ENCODE measurements at places on chromosomes 2 and 18.
A peak's percentile ranks its signal among the peaks of the same experiment; 100 is the strongest.

GRCh38 chr2:32851777-32852439, 94.8 kb upstream of the LTBP1 start:
- DNase-seq = no peak
- no peak overlapping the region for H3K27ac ChIP-seq
- no peaks in the 10 kb centered on the region for H3K36me3 ChIP-seq
- H3K4me1 ChIP-seq = no peaks in the 10 kb centered on the region

- H3K4me1 ChIP-seq = no peaks in the 10 kb centered on the region
- H3K4me3 ChIP-seq = no peak overlapping the region
- no peak for DNase-seq
- no peak overlapping the region for H3K27ac ChIP-seq
- H3K27me3 ChIP-seq = peaks cover 6% of the 10 kb centered on the region
Measured at GRCh38 chr2:219199470-219200211, 6.9 kb upstream of the ZFAND2B start.

GRCh38 chr18:37249895-37250618, 315.5 kb downstream of the CELF4 start:
- H3K27ac ChIP-seq = no peak overlapping the region
- H3K4me3 ChIP-seq = no peak overlapping the region
- no peaks in the 10 kb centered on the region for H3K36me3 ChIP-seq
- peaks cover 55% of the 10 kb centered on the region for H3K27me3 ChIP-seq
- no peak for DNase-seq

GRCh38 chr2:100393362-100393761, 24.1 kb downstream of the CHST10 start:
- DNase-seq = no peak
- H3K27ac ChIP-seq = peak overlapping the region; percentile 97
- H3K4me3 ChIP-seq = no peak overlapping the region
- H3K4me1 ChIP-seq = peaks cover 43% of the 10 kb centered on the region

DNA sequence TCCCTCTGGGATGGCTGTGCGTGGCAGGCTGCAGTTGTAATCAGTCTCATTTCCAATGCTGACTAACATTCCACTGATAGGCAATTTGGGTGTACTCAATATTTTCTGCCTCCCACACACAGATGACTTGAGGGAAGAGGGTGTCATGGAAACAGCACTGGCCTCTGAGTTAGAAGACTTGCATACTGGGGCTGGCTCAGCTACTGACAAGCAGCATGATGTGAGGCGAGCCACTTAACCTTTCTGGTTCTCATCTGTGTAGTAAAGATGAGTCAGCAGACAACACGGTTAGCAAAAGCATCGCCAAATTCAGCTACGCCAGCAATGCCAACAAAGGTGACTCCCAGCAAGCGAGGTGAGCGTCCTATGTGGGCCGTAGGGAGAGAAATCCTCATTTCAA, 73.5 kb downstream of the COLEC12 start:
- no peak overlapping the region for H3K27ac ChIP-seq
- no peaks in the 10 kb centered on the region for H3K4me1 ChIP-seq
- peaks cover 5% of the 10 kb centered on the region for H3K27me3 ChIP-seq
- no peak overlapping the region for H3K4me3 ChIP-seq

GRCh38 chr2:71882949-71883472, 264.7 kb downstream of the CYP26B1 start:
- no peak for DNase-seq
- H3K27me3 ChIP-seq = peaks cover 2% of the 10 kb centered on the region
- H3K27ac ChIP-seq = no peak overlapping the region
- no peaks in the 10 kb centered on the region for H3K4me1 ChIP-seq
- no peaks in the 10 kb centered on the region for H3K36me3 ChIP-seq

GRCh38 chr2:120572226-120572625, 163.4 kb upstream of the GLI2 start:
- no peak overlapping the region for H3K27ac ChIP-seq
- peaks cover 12% of the 10 kb centered on the region for H3K27me3 ChIP-seq
- no peaks in the 10 kb centered on the region for H3K4me1 ChIP-seq
- no peak overlapping the region for H3K4me3 ChIP-seq

DNA sequence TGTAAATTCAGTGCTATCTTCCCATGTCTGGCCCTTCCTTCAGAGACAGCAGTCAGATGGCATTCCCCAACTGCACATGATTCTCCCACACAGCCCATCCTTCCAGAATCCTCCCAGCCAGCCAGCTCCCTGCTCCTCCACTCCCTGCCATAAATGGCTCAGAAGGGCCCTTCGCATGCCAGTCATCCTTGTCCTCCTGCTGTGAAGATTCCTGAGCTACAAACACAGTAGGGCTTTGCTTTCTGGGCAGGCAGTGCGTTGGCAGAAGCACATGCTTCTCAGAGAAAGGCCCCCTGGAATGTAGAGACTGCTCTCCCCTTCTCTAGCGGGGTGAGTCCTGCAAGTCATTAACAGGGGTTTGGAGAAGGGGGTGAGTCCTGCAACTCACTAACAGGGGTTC, 71.9 kb downstream of the TEX51 start:
- no peaks in the 10 kb centered on the region for H3K4me1 ChIP-seq
- DNase-seq = no peak
- no peaks in the 10 kb centered on the region for H3K36me3 ChIP-seq
- peaks cover 54% of the 10 kb centered on the region for H3K27me3 ChIP-seq
- no peak overlapping the region for H3K27ac ChIP-seq
- no peak overlapping the region for H3K4me3 ChIP-seq

GRCh38 chr2:98295275-98295674, 51.0 kb upstream of the CNGA3 start:
- H3K4me3 ChIP-seq = no peak overlapping the region
- H3K27me3 ChIP-seq = peaks cover 13% of the 10 kb centered on the region
- no peak for DNase-seq
- no peaks in the 10 kb centered on the region for H3K4me1 ChIP-seq
- no peaks in the 10 kb centered on the region for H3K36me3 ChIP-seq
- H3K27ac ChIP-seq = no peak overlapping the region

- H3K27me3 ChIP-seq = peaks cover 8% of the 10 kb centered on the region
- no peaks in the 10 kb centered on the region for H3K36me3 ChIP-seq
- H3K4me3 ChIP-seq = no peak overlapping the region
Measured at GRCh38 chr18:46411867-46412690, 244.9 kb downstream of the LOXHD1 start.

GRCh38 chr2:3065928-3066327, 311.7 kb downstream of the EIPR1 start:
- H3K27ac ChIP-seq = no peak overlapping the region
- no peaks in the 10 kb centered on the region for H3K4me1 ChIP-seq
- DNase-seq = no peak
- peaks cover 1% of the 10 kb centered on the region for H3K27me3 ChIP-seq

GRCh38 chr2:10688921-10689807, 611 bp downstream of the NOL10 start:
- DNase-seq = no peak
- peaks cover 10% of the 10 kb centered on the region for H3K4me1 ChIP-seq
- no peak overlapping the region for H3K27ac ChIP-seq
- H3K27me3 ChIP-seq = no peaks in the 10 kb centered on the region

DNA sequence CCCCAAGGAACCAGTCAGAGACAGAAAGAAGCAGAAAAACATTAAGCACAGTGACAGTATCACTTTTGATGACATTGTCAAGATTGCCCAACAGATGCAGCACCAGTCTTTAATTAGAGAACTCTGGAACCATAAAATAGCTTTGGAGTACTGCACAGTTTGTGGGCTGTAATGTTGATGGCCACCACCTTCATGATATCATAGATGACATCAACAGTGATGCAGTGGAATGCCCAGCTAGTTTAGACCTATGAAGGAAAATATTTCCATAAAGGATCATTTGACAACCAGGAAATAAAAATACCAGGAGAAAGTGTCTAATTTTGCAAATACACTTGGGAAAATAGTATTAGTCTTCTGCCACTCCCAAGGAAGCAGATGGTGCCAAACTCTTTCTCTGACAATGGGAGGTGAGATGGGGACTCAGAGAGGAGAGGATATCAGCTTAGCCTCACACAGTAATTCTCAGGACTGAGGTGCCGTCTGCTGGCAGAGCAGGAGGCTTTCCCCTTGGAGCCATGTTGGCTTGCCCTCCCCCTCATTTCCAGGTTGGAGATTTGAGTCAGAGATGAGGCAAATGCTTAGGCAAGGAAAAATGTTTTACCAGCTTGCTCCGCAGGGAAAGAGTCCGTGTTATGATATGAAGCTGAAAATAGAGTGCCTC, 107.5 kb upstream of the CELF4 start:
- H3K27me3 ChIP-seq = no peaks in the 10 kb centered on the region
- no peak overlapping the region for H3K4me3 ChIP-seq
- H3K36me3 ChIP-seq = no peaks in the 10 kb centered on the region
- H3K4me1 ChIP-seq = no peaks in the 10 kb centered on the region
- DNase-seq = no peak

DNA sequence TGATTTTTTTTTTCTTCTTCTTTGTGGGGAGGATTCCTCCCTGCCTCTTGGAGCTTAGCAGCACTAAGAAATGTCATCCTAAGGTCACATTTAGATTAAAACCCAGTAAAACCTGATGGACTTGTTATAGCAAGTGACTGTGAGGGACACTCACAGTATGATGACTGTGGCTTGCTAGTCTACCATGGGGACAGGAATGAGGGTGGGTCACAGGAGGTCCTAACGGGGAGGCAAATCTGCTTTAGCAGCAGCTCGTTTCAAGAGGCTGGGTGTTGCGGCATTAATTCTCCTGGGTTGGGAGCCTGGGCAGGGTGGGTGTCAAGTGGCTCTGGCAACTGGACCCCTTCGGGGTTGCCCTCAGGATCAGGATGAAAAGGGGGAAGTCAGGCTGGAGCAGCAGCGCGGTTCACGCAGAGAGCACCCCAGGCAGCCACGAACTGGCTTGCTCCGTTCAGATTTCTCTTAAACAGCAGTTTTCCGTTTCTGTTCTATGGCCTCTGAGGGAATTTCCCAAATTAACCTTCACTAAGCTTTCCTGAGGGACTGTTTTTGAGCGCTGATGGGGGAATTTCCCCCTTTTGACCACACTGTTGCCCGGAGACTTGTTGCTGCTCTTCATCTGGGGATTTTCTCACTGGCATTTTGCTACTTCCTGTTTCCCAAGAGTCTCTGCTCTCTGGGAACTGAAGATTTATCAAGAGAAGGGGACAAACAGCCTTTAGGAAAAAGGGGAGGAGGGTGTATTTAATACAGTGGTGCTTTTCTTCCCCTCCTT, 59.8 kb upstream of the PELI1 start:
- no peaks in the 10 kb centered on the region for H3K27me3 ChIP-seq
- DNase-seq = peak; percentile 42
- H3K4me1 ChIP-seq = peaks cover 72% of the 10 kb centered on the region

DNA sequence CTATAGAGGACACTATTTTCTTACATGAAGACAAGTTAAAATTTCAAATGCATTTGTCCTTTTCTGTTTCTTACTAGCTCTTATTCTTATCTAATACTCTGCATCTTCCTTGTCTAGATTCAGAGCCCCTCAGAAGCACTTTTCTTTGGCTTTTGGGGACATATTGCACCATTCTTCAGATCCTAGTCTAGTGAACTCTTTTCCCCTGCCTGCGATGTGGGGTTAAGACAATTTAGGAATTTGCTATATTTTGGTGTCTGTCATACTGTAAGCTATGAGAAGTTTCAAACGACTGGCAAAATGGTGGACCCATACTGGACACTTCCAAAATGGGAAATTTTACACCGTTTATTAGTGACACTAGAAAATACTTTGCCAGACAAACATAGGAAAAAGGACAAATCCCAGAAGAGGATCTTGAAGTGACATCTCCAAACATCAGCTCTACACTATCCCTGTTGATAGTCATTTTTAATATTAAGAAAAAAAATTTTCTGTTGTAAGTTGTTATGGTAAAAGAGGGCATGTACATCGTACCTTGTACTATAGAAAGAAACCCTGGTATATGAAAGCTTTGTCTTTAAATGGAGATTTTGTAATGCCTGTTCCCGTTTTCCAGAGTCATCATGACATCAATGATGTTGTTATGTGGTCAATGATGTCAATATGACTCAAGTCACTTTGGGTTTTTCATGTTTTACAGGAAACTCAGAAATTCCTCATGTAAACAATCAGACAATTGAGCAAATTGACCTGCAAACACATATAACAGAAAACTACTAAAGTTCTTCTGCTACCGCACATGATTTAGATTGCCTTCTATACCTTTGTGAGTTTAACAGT, 4.4 kb upstream of the KYNU start:
- peak overlapping the region; percentile 55 for H3K4me3 ChIP-seq
- H3K27ac ChIP-seq = peak overlapping the region; percentile 72
- H3K36me3 ChIP-seq = no peaks in the 10 kb centered on the region
- H3K4me1 ChIP-seq = peaks cover 70% of the 10 kb centered on the region
- DNase-seq = no peak

DNA sequence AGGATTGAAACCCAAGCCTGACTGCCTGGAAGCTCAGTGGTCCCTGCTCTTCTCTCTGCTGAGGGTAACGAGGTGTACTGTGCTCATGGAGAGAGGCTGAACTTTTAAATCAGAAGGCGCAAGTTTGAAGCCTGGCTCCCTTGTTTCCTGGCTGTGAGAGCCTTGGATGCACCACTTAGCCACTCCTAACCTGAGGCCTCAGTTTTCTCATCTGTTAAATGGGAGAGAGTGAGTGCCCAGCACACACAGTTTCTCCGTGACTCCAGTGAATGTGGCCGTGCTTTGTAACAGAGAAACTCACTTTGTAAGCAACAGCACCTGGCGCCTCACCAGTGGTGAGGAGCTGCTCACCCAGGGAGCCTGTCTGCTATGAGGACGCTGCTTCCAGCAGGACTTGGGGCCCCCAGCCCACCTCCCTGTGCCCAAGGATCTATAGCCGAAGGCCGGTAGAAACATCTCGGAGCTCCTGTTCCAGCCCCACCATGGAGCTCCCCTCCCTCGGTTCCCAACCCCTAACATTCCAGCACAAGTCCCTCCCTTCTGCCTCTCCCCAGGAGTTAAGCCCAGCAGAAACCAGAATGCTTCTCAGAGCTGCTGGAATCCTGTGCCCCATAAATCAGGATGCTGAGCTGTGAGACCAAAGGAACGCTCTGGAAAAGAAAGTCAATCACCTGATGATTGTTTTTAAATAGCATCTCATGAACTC, 20.3 kb upstream of the KCNK3 start:
- H3K27ac ChIP-seq = no peak overlapping the region
- H3K36me3 ChIP-seq = no peaks in the 10 kb centered on the region
- DNase-seq = no peak

- no peak overlapping the region for H3K27ac ChIP-seq
- H3K36me3 ChIP-seq = no peaks in the 10 kb centered on the region
- no peaks in the 10 kb centered on the region for H3K27me3 ChIP-seq
- peaks cover 3% of the 10 kb centered on the region for H3K4me1 ChIP-seq
- no peak overlapping the region for H3K4me3 ChIP-seq
- DNase-seq = no peak
Measured at GRCh38 chr2:207887500-207887899, 117.8 kb upstream of the FZD5 start.

DNA sequence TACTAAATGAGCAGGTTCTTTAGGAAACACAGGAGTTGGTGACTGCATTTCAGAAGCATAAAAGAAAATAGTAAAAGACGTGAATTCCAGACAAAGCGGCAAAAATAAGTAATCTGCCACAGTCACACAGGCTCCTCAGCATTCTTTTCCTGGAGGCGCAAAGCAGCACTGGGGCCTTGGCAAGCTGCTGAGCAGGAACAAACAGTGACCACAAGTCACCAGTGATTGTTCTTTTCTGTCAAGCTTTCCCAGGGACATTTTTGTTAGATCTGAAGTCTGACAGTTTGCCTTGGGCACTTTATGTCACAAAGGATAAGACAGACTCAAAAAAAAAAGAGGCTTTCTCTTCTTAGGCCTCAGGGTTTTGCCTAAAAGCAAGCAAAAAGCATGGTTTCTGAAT, 216.2 kb downstream of the CDH20 start:
- peaks cover 5% of the 10 kb centered on the region for H3K27me3 ChIP-seq
- H3K4me3 ChIP-seq = no peak overlapping the region
- no peak overlapping the region for H3K27ac ChIP-seq
- H3K4me1 ChIP-seq = peaks cover 1% of the 10 kb centered on the region
- DNase-seq = no peak

GRCh38 chr2:84801811-84802210, 79.1 kb downstream of the TRABD2A start:
- H3K4me3 ChIP-seq = no peak overlapping the region
- H3K4me1 ChIP-seq = no peaks in the 10 kb centered on the region
- no peak overlapping the region for H3K27ac ChIP-seq
- no peaks in the 10 kb centered on the region for H3K27me3 ChIP-seq
- DNase-seq = no peak
